DMS79 (cell line): ENCODE measurements at places on chromosomes 3 and 15.

DNA sequence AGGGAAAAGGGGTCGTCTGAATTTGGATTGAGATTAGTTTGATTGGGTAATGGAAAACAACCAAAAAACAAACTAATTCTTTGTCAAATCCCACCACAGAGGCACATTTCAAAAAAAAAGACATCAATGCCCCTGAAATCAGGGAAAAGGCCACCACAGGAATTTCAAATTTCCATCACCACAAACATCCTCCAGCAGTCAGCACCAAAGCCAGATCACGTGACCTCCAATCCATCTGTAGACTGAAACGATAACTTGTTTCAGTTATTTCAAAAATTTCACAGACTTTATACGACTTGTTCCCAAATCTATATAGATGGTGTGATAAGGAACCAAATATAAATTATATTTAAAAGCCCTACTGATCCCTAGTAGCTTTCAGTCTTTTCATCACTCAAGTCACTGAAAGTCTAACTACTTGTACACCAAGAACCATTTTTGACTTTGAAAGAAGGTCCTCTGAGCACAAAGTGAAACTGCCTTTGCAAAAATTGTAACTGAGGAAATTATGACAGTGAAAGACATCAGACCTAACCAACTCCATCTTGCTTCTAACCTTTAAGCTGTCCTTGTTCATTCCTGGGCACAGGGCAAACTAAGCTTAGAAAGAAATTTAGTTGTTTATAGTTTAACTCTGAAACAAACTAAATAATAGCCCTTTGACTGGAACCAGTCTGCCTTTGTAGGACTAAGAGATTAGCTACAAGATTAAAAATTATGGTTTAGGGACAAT is 48.1 kb upstream of the PLCL2 start:
- DNase-seq: no peak

GRCh38 chr3:189567766-189568420 is 63.3 kb upstream of the TP63 start:
- DNase-seq: no peak

DNA sequence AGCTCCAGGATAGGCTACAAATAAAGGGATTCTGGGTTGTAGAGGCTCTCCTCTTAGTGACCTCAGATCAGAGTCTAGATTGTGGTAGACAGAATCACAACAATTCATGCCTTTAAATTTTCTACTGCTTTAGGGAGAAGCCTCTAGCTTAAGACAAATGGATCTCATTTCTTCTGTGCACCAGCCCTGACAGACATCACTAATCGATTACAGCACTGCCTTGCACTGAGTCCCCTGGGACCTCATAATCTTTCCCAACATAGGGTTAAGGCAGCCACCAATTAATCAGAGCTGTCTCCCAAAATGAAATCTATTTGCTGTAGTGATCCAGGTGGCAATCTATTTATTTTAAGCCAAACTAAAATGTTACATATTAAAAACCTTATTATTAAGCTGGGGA is 436.5 kb upstream of the WNT5A start:
- DNase-seq: no peak

GRCh38 chr15:97623091-97623661 is 337.3 kb upstream of the ARRDC4 start:
- no peak for DNase-seq

DNA sequence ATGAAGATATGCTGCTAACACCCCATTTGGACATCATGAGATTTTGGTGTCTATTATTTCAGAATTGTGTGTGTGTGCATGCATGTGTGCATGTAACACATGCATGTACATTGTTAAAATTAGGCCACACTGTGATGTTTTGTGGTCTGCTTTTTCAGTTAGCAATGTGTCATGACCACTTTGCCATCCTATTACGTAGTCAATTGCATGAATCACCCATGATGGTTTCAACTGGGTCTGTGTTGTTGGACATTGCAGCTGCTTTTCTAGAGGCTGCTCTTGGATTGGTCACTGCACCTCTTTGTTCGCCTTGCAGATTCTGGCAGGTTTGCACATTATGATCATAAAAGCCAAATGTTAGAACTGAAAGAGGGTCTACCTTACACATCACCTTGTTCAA is 101.0 kb upstream of the THBS1 start:
- no peak for DNase-seq

DNA sequence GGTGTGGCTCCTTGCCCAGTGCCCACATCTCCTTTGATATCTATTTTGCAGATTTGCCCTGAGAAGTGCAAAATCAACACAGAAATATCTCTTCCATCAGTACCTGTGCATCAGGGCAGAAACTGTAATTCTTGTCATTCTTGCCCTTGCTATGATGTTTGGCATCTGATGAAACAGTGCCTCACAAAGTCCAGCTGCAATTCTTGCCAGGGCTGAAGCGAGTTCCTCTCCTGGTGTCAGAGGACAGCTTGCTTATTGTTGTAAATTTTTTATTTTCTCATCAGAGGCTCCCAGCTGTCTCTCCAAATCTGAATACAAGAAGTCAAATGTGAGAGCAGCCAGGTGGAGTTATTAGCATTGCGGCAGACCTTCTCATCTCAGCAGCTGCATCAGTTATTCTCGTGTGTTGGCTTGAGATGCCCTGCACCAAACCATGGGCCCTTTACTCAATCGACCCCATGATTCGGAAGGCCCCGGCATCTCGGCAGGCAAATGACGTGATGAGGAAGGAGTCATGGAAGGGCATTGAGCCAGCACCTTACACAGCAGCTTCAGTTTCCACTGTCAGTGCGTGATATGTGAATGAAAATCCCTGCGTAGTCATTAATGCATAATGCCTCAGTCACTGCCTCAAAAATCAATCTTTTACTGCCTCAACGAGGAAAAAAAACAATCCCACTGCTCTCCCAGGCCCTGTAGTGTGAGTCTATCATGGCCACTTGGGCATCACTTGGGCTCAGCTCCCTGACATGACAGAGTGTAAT is 93.4 kb downstream of the CCNL1 start:
- DNase-seq: no peak

GRCh38 chr3:98699132-98699531 is 64.0 kb upstream of the ST3GAL6 start:
- DNase-seq: no peak

GRCh38 chr15:65981837-65982626 is 112.7 kb downstream of the RAB11A start:
- no peak for DNase-seq

DNA sequence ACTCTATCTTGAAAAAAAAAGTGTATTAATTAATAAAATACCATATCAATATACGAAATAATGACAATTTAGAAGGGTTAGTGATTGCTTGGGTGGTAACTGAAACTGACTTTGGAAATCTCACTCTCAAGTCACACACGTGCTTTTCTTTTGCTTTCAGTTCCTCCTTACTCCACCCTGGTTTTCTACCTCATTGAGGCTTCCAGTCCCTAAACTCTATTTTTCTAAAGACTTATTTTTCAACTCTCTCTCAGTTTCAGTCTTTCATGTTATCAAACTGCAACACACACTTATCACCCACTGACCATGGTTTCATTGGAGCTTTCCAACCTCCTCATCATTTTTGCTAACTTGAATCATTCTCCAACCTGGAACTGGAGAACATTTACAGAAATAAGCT is 23.5 kb downstream of the IL12A start:
- no peak for DNase-seq

GRCh38 chr3:128945878-128946175 is 48.0 kb downstream of the CFAP92 start:
- DNase-seq: no peak

DNA sequence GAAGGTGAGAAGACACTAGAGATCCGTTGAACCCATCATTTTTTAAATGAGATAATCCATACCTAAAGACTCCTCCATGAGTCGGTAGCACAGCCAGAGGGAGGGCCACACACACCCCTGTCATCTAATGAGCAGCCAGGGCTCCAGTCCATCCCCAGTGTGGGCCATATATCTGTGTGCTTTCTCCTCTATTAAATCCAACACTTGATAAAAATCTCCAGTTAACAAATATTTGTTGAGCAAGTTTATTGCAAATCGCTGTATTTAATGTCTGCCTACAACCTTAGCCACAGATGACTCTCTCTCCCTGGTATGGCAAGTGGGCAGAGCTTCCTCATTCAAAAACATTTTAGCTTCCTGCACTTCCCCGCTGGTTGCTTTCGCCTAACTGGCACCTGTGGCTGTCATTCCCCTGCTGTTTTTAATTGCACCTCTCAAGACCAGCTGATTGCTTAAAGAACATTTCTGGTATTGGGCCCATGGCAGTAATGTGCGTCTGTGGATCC is 82.8 kb downstream of the SMAD3 start:
- DNase-seq: no peak

DNA sequence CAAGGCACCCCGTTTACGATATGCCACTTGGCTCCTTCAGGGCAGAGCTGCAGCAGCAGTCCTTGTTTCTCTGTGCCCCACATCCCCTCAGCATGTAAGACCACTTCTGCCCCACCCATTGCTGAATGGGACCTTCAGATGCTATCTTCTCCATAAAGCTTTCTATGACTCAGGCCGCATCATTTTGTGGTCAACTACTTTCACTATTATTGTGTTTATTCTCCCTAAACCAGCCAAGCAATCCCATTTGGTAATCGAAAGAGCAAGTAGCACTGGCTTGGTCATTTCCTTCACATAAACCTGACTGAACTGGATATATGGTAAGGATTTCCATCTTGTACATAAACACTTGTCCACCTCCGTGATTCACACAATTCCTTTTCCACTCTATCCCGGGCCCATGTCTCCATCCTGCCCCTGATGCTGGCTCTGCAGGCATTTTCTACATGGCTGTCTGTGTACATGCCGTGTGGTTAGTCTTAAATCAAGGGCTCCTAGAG is 25.7 kb downstream of the LIPC start:
- DNase-seq: no peak

GRCh38 chr3:34008191-34008590 is 209.8 kb downstream of the PDCD6IP start:
- no peak for DNase-seq

- no peak for DNase-seq
These were observed 15.3 kb downstream of the TNK2 start for GRCh38 chr3:195893044-195893395.

DNA sequence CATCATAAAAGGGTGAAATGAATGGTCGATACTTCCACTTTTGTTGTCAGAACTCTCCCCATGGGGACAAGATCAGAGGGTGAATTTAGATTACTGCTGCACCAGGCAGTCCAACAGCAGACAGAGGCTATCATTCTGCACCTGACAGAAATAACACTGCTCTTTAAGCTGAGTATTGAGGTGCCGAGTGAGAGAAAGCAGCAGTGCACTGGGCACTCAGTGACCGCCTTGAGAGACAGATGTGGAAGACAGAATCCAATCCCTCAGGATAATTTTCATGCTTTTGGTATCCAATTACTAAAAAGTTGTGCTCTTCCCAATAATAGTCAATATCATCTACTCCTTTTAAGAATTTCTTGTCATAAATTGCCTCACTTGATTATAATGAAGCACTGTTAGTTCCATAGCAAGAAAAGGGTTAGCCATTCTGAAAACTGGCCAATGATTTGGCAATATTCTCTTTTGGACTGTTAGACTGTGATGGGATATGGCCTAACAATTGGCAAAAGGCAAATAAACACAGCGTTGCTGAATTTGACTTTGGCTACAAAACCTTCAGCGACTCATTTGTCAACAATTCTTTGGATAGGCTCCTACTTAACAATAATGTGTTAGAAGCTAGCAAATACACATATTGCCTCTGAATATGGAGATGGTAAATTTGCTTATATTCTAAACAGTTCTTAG is 5.5 kb downstream of the FGF7 start:
- DNase-seq: no peak

DNA sequence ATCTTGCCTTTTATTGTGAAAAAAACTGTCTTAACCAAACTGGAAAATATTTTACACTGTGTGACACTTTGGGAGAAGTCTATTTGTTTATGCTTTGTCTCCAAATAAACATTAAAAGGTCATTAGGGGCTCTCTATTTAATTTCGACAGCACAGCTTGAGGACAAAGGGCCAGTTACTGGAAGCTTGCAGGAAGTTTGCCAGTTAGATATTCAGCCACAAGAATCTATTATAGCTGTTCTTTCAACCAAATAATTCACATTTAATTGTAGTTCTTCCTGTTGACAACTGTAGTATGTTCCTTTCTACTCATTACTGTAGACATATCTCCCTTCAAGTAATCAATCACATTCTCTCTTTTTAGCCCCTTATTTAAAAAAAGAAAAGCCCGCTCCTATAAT is 6.1 kb downstream of the CP start:
- DNase-seq: no peak

- no peak for DNase-seq
These were observed 81.4 kb downstream of the TM4SF4 start for GRCh38 chr3:149555927-149556326.

- no peak for DNase-seq
These were observed 255.9 kb downstream of the NFKBIZ start for GRCh38 chr3:102105193-102105592.

DNA sequence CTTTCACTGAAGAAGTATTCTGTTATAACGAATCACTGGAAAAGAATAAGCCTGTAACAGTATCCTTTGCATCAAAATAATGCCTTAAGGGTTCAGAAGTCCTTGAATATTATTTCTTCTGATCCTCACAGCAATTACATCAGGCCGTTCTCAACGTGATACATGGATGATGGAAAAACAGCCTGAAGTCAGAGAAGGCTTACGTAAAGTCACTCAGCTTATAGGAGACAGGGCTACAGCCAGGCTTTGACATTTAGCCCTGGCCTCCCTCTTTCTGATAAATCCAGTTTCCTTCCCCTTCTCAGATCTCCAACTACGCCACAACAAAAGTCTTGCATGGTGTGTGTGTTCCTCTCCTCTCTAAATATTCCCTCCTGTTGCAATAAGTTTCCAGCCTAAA is 131.9 kb downstream of the ANO10 start:
- no peak for DNase-seq

DNA sequence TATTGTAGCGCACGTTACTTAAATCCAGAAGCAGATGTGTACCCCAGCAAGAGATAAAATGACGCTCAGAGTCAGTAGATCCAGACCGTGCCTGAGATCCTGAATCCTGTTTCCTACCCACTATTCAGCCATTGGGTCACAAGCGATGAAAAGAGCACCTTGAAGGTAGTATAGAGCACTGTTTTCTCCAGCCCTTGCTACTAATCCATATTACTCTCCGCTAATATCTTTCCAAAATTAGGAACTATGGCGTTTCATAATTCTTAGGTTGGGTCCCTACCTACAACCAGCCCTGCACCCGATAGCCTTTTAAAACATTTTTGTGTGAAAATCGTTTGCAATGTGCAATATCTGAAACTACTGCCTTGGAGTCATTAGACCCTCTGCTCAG is 596 bp downstream of the BTD start:
- DNase-seq: no peak

GRCh38 chr15:82613747-82614146 is 33.4 kb downstream of the CPEB1 start:
- no peak for DNase-seq

DNA sequence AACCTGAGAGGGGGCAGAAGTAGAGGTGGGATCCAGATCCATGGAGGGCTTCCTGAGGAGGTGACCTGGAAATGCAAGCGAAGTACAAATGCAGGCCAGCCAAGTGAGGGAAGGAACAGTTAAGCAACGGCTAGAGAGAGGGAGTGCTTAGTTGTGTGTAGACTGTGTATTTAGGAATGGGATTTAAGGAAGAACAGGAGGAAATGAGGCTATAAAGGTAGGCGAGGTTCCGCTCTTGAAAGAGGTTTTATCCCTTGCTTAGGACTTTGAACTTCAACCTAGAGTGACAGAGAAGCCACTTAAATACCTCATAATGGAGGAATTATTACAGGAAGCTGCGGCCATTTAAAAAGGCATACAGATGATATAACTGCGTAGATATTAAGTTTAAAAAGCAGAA is 295.1 kb downstream of the THSD4 start:
- no peak for DNase-seq

- DNase-seq: no peak
These were observed 98.5 kb upstream of the CCDC80 start for GRCh38 chr3:112739252-112739965.
